ENCODE measurements at places on chromosomes 7 and 10.

GRCh38 chr7:50703654-50704053, 79.0 kb downstream of the GRB10 start:
- DNase-seq: no peak

DNA sequence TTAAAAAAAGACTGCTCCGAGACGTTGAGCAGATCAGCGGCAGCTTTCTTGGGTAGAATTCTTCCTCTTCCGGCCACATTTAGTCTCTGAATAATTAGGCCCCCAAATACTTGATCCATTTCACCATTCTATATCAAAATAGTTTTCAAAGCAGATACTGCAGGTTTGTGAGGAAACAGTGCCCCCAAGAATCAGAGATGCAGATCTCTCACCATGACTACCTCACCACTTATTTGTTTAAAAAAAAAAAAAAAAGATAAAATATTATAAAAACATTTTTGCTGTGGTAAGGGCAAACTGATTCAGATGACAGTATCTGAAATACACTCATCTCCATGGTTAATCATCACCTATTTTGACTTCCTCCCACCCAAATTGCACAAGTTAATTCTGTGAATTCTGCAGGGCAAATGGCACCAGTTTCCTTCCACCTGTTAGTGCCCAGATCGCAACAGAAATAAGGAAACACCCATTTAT, 210.4 kb downstream of the FAM107B start:
- DNase-seq: no peak

DNA sequence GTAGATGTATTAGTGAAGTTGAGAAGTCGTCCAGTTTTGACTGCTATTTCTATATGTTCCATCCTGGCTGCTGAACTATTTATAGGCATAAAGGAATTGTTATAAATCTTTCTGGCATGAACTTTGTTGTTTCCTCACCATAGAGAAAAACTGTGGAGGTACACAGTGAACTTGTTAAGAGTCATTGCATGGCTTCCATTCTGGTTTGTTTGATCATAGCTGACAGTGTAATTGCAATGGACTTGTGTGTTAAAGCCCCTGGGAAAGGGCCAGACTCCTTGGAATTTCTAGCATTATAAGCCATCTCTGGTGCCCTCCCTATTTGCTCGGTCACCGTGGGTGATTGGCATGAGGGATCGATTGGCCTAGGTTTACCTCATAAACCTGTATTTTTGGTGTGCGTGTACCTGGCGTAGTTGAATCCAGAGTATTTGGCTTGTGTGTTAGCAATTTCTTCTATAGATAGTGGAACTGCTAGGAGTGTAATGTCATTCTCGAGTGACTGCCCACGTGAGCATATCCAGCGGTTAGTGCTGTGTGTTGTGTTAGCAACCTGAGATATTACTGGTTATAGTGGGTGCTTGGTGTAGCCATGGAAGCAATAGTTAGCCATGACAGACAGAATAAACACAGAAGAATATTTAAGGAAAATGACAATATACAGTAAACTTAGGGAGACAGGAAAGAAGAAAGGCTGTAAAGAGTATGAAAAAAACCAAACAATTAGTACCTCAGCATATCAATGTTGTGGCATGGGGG, 5.9 kb upstream of the SYPL1 start:
- DNase-seq: no peak

GRCh38 chr10:99999319-100000108, 10.2 kb downstream of the DNMBP start:
- no peak for DNase-seq

DNA sequence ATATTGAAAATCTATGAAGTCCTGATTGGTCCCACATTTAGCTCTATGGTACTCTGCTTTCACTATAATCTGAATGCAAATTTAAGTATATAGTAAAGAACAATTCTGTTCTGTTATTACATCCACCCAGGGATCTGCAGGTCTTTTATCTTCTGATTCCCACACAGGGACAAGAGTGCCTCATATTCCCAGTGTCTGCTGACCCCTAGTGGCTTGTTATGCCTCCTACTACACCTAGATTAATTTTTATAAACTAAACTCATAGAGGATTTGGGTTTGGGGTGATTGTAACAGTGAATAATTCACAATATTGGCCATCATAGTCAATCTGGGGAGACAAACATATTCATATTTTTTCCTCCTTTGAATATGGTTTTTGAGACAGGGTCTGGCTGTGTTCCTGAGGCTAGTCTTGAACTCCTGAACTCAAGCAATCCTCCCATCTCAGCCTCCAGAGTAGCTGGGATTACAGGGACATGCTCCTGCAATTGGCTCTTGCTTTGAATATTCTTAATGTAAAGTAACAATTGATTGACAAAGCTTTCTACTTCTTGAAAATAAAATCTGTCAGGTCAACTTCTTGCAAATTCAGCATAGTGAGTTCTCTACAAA, 282.1 kb downstream of the KCND2 start:
- DNase-seq: peak; percentile 35

DNA sequence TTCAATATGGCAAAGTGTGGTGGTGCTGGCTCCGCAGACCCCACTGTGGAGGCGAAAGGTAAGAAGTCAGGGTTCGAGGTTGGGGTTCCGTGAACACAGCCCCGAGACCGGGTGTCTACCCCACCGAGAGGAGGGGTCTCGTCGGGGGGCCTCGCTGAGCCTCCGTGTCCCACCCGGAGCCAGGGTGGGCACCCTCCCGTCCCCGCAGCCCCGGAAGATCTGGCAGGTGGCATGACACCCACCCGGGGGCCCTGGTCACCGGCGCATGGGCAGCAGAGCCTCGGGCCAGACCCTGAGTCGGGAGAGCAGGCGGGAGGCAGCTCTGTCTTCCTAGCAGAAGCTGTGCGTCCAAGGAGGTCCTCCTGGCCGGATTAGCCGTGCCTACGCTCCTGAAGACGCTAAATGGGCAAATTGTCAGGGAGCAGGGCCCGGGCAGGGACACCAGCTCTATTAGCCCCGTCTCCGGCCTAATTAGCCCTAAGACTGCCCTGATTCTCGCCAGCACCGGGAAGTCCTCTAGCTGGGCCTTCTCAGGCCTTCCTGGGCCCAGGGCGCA, 56.4 kb downstream of the UNCX start:
- DNase-seq: no peak

DNA sequence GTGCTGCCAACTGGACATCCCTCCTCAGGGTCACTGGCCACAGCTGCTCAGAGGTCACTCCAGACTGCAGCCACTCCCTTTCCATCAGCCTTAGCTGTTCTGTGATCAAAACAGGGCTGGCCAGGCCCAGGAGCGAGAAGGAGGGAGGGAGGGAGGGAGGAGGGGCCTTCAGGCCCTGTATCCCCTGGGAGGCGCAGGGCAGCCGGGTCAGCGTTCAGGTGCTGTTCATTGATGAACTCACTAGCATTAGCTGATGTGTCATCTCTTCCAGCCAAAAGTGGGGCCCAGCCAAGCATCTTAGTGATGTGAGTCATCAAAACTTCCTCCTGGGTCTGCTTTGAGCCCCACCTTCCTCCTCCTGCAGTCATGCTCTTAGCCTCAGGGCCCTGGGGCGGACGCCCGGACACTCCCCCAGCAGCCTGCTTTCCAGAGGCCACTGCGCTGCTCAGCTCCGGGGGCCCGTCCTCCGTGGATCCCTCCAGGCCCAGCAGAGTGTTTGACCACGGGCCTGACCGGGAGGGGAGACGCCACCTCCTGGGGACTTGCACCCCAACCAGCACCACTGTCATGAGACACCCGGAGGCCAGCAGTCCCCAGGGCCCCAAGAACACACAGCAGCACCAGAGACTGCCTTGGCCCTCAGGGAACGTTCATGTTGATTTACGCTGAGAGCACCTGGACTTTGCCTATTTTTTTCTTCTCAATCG, 149.2 kb downstream of the PRKAG2 start:
- no peak for DNase-seq

DNA sequence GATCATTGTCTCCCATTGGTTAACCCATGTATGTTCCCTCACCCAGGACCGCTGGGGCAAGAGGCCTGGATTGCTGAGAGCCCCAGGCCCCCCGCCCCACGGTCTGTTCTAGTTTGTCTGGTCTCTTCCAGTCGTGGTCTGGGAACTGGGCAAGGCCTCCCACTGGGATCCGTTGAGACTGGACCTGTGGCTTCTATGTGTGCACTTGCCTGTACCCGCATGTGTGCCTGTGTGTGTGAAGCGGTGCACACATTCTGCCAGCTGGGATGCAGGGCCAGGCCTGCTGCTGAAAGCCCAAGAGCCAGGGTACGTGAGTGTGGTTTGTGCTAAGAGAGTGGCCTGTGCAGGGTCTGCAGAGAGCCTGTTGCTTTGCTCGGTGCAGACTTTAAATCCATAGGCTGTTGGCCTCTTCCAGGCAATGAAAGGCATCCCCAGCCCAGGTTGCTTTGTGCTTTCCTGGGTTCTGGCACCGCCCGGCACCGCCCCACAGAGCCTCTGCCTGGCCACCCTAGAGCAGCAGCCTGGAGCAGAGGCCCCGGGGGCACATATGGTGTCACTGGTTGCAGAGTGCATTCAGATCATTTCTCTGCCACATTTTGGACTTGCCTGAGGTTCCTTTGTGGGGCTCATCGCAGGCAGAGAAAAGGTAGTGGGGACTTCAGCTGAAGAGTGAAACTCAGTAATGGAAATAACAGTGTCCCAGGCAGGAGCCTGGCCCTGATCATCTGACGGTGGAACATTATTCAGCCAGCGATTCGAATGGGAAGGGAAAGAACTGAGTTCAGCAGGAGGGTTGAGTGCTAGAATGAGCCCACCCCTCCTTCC, 215.5 kb downstream of the GLRX3 start:
- DNase-seq: no peak

DNA sequence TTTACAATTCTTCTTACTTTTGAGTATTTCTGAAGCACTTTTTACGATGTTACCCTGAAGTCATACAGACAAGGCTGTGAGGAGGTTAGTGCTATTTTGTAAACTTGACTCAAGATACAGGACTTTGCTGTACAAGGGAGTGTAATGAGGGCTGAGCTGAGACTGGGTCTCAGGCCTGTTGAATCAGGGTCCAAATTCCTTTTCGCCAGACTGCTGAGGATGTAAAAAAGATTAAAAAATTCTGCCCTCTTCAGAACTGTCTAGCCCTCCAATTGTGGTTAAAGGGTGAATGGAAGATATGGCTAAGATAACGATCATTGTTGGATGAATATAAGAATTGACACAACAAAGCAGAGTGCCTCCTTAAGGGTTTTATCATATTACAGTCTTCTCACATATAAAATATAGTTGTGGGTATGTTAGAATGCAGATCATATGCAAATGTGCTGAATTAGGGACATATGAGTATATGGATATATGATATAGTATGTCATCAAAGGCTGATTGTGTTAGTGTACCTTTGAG, 165.4 kb downstream of the SUGCT start:
- no peak for DNase-seq

- DNase-seq: peak; percentile 42
Measured at GRCh38 chr7:66258409-66258808, 53.3 kb downstream of the TPST1 start.

- no peak for DNase-seq
Measured at GRCh38 chr10:87987206-87987605, 123.8 kb downstream of the PTEN start.

- DNase-seq: no peak
Measured at GRCh38 chr7:130309986-130310385, 17.0 kb downstream of the CPA4 start.

- DNase-seq: no peak
Measured at GRCh38 chr7:36405409-36405803, 15.7 kb downstream of the ANLN start.

DNA sequence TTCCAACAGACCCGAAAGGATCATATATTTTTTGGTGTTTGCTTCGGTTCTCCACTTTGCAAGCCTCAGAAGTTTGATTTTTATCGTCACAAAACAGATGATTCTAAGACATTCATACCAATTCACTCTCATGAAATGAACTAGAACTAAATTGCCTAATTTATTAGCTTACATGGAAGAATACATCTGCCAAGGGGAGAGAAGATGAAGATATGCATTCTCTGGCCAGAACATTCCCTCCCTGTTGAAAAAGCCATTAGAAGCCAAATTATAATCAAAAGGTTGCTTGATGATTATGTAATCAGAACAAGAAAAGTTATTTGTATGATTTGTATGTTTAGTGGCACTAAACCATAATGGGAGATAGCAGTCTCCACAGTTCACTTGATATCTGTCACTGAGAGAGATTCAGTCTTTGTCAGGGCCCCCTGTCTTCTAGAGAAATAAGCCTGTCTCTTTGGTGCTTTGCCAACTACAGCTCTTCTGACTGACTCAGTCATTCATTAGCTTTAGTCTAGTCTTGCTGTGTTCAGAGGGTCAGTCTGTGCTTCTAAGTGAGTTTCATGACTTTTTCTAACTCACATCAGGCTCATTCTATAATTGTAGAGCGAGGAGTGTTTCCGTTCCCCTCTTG, 95.3 kb upstream of the GNAI1 start:
- DNase-seq: no peak

- no peak for DNase-seq
Measured at GRCh38 chr7:70701477-70701876, 430.5 kb upstream of the GALNT17 start.

- no peak for DNase-seq
Measured at GRCh38 chr10:120897343-120897742, 46.2 kb downstream of the WDR11 start.

- DNase-seq: no peak
Measured at GRCh38 chr10:92241158-92241500, 49.7 kb downstream of the CPEB3 start.

- DNase-seq: no peak
Measured at GRCh38 chr10:113309791-113310190, 243.1 kb upstream of the HABP2 start.

DNA sequence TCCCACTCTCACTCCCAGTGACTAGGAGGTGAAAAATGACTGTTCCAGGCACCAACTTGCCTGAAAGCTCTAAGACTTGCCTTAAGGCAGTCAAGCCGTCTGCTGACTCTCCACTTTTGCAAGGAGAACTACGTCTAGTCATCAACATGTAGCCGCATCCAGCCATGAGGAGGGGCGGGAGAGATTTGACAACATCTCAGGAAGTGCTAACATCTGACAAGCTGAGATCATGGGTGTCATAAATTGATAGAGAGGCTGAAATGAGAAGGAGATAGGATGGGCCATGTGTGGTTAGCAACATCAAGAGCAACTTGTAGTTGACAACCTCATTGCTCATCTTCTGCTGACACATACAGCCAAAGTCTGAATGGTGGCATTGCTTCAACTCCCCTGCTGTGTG, 9.0 kb upstream of the TBXAS1 start:
- DNase-seq: no peak

GRCh38 chr10:131892806-131893675, 7.8 kb upstream of the PPP2R2D start:
- DNase-seq: no peak

- no peak for DNase-seq
Measured at GRCh38 chr7:158015403-158016179, 572.0 kb downstream of the PTPRN2 start.

- DNase-seq: no peak
Measured at GRCh38 chr7:5591278-5591874, 167.7 kb upstream of the TNRC18 start.

GRCh38 chr10:94397549-94398370, 4.6 kb upstream of the TBC1D12 start:
- no peak for DNase-seq
